ENCODE measurements at places on chromosomes 11 and 22. TPM values are rescaled to one million over a fixed set of nuclear protein-coding genes. Genes with fewer than 3 reads are reported as not detected.

PDGFB gene
- polyA plus RNA-seq: 18.3 TPM

CYP2D6 gene
- polyA plus RNA-seq: 3.1 TPM

ANO5 gene
- polyA plus RNA-seq: 2.3 TPM

PCSK7 gene
- 28.4 TPM for polyA plus RNA-seq

GRCh38 chr11:8192896-8193209 is 24.0 kb upstream of the RIC3 start:
- DNase-seq: no peak

GRCh38 chr11:11899401-11899800 is 57.6 kb downstream of the USP47 start:
- no peak for DNase-seq

DNA sequence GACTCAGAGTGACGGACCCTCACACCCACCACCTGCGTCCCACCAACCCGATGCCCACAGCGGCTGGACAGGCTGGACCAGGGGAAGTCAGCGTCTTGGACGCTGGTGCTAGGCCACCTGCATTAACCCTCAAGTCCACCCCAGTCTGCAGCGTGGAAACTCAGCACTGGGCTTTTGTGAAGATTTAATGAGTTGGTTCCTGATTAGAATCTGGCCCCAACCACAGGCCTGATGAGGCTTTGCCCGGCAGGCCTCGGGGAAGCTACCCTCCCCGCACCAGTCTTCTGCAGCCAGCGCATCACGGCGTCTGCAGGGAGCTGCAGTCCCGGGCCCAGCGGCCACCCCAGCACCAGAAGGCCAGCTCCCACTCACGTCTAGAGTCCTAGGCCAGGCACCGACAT is 101.0 kb downstream of the BRD1 start:
- DNase-seq: no peak

- DNase-seq: no peak
Measured at GRCh38 chr11:86172894-86173293, 71.7 kb upstream of the EED start.
